ENCODE measurements at places on chromosomes 5 and 9.

DNA sequence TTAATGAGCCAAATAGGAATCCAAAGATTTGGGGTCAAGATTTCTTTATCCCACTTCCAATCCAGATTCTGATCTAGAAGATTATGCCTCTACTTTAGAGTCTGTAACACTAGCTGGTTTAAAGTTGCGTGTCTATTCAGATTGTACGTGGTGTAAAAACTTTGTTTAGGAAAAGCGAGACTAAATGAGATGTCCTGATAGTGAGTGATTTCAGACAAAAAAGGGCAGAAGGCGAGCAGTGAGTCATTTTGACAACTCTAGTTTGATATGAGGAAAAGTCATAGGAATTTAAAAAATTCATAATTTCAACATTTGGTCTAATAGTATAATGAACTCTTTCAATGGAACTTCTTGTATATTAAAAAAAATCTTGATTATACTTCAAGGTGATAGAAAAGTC, 119.6 kb upstream of the KLF9 start:
- no peak for DNase-seq

GRCh38 chr9:120104771-120105170, 475.2 kb downstream of the CDK5RAP2 start:
- no peak for DNase-seq

- DNase-seq: no peak
These were observed 19.6 kb upstream of the C5orf47 start for GRCh38 chr5:173969167-173970049.

GRCh38 chr5:42677156-42677842, 79.3 kb upstream of the CCDC152 start:
- no peak for DNase-seq

DNA sequence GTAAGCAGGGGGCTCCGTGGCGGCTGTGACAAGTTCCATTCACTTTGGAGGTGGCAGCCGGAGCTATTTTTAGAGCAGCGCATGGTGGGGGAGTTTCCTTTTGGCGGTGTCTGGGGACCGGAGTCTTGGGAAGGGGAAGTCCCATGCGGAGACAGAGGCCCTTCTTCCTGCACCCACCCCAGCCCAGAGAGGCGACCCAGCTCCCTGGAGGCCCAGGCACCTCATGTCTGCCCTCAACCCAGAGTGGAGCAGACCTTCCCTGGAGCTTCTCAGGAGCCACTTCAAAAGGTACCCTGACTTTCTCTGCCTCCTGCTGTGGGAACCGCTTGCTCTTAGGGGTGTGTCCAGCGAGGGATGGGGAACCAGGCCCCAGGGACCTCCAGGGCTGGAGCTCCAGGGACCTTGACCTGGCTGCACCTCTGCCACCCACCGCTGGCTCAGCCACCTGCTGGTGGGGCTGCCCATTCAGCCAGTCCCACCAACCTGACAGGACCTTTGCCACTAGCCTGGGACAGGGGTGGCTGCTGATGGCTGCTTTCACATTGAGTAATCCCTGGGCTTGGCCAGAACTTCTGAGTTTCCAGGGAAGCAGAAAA, 34.1 kb downstream of the NEK6 start:
- DNase-seq: peak; percentile 72

DNA sequence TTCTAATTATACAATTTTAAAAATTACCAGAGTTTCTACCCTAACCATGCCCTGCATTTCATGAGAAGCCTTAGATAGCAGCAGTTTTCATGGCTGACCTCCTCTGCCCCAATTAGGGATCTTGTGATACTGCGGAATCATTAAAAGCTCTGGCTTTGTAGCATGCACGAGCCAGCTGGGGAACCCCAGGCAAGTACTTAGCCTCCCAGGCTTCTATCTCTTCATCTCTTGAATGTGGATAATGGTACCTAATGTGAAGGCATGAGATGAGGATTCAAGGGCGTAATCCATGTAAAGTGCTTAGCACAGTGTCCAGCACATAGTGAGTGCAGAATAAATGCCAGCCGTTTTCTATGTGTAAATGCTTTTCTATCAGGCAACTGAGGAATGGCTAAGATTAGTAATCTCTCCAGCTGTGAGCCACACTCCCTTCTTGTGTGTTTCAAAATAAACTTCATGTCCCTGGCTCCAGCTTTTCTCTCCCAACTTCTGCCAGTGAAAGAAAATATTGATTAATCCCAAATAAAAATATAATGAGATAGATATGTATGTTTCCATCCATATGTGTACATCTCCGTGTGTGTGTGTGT, 88.4 kb downstream of the APBA1 start:
- DNase-seq: no peak

- DNase-seq: no peak
These were observed 56.2 kb upstream of the XPA start for GRCh38 chr9:97753364-97753763.

GRCh38 chr5:35228310-35228709, 2.0 kb downstream of the PRLR start:
- DNase-seq: no peak

GRCh38 chr9:124800306-124801259, 23.6 kb downstream of the OLFML2A start:
- no peak for DNase-seq

DNA sequence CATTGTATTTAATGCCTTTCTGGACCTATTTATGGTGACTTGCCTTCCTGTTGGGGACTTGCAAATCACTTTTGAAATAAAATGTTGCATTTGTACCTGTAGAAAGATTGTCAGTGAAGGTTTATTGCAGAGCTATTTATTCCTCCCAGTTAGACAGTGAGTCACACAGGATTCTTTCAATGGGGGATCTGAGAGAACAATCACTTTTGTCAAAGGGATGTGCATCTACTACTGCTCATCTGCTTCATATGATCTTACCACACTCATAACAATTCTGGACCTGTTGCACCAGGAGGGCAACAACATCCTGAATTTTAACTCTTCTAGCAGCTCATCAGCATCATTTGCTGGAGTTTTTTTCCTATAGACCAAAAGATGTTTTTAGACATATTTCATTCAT, 66.8 kb downstream of the FBXL7 start:
- no peak for DNase-seq

GRCh38 chr5:15191012-15191411, 309.0 kb upstream of the FBXL7 start:
- DNase-seq: no peak

DNA sequence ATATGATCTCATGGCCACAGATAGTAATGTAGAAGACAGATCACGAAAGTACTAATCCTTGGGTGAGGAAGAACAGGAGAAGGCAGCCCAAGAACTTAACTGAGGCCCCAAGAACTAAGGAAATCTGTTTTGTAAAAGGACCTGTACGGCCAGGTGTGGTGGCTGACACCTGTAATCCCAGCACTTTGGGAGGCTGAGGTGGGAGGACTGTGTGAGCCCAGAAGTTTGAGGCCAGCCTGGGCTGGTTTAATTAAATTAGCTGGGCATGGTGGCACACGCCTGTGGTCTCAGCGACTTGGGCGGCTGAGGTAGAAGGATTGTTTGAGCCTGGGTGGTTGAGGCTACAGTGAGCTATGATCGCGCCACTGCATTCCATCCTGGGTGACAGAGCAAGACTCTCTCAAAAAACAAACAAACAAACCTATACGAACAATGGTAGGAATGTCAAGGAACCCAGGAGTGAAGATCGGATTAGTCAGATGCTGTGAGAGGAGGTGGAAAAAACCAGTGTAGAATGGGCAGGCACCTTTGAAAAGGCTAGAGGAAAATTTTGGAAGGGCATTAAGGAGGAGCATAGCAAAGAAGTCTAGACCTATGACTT, 283.8 kb upstream of the DMRT1 start:
- no peak for DNase-seq

- no peak for DNase-seq
These were observed 93.4 kb downstream of the MPDZ start for GRCh38 chr9:13186091-13186490.

- DNase-seq: no peak
These were observed 300.0 kb upstream of the TAS2R1 start for GRCh38 chr5:9930156-9930555.

GRCh38 chr5:52560366-52560765, 227.3 kb upstream of the ITGA1 start:
- DNase-seq: no peak

DNA sequence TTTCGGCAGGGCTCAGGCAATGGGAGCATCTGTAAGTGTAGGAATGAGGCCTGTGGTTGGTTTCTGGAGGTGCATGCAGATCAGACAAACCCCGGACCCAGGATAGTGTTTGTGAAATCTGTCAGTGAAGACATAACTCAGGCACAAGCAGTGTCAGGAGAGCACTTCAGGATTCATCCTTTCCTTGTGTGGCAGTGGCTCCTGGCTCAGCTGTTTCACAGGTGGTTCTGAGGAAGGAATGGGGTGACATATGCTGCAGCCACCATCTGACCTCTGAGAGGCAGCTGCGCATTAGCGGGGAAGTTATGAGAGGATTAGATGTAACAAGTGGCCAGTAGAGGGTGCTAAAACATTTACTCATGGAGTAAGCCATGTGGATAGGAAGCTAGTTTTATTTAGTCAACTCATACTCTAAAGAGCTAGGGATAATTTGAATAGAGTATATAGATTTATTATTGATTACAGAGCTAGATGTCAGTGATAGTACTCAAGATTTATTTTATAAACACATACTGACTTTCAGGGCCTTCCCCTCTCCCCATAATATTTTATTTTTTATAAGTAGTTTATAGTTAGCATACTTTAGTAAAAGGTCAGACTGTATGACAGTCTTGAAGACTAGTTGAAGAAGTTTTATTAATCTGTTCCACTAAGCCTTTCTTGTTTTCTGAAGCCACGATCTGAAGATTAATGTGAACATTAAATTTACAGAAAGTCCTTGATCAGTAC, 28.4 kb downstream of the NNT start:
- DNase-seq: peak; percentile 59

DNA sequence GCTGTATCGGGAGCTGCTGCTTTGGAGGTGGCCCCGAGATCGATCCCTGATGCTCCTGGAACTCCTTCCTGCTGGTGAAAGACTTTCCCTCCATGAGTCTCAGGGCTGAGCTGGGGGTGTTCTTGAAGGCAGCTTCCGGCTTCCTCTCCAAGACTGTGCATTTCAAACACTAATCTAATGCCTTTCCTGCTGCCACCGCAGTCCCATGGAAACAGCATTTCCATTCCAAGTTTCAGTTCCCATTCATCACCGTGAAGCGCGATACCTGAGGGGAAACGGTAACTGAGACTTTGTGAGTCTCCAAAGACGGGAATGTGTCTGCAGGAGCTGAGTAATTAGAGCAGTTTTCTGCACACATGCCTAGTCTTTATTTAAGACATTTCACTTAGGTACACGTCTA, 230.1 kb downstream of the PAX5 start:
- no peak for DNase-seq

DNA sequence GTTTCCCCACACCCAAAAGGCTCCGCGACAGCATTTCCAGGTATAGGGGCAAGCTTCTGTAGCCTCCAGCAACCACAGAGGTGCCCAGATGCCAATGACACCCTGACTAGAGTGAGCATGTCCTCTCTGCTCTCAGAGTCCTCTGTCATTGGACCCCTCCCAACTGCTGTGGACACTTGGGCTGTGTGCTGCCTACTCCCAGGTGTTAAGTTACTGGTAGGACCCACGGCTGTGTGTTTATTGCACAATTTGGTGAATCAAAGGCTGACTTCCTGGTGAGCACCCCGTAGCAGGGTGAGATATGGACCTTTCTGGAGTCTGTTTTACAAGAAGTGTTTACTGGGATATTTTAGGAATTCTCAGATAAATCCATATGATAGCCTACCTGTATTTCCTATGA, 36.0 kb downstream of the SH3GL2 start:
- DNase-seq: no peak

- DNase-seq: no peak
These were observed 215.6 kb downstream of the ARHGEF28 start for GRCh38 chr5:73841641-73842040.

Measured in GF-D8 (cell line).